ENCODE measurements at places on chromosomes 7 and 10.

DNA sequence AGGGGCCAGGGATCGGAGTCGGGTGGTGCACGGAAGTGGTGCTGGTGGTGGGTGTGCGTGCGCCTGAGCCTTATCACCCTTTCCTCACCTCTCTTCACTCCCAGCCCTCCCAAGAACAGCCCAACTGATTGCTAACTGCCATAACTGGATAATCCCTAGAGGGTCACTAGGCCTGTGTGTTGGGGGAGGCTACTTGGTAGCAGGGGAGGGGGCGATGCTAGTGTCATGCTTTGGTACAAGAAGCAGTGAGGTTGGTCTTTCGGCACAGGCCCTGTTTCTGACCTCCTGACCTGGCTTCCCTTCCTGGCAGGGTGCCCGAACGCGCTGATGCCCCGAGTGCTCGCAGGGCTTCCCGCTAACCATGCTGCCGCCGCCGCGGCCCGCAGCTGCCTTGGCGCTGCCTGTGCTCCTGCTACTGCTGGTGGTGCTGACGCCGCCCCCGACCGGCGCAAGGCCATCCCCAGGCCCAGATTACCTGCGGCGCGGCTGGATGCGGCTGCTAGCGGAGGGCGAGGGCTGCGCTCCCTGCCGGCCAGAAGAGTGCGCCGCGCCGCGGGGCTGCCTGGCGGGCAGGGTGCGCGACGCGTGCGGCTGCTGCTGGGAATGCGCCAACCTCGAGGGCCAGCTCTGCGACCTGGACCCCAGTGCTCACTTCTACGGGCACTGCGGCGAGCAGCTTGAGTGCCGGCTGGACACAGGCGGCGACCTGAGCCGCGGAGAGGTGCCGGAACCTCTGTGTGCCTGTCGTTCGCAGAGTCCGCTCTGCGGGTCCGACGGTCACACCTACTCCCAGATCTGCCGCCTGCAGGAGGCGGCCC, 652 bp downstream of the KAZALD1 start:
- peak; percentile 29 for DNase-seq

GRCh38 chr10:79376078-79376628, 28.9 kb downstream of the PPIF start:
- no peak for DNase-seq

DNA sequence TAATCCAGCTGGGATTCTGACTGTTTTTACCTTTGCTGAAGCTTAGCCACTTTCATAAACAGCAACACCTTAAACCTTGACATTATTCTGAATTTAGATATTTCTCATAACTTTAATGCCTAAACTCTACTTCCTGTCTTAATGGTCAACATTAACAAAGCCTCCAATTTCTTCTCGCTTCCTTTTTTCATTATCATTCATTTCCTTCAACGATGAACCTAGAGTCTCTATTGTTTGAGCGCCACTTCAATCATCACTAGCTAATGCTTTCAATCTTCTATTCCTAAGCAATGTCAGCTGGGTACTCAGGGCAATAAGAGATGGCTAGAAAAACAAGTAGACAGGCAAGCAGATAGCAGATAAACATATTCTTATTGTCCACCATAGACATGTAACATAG, 96.6 kb upstream of the TMEM196 start:
- no peak for DNase-seq

DNA sequence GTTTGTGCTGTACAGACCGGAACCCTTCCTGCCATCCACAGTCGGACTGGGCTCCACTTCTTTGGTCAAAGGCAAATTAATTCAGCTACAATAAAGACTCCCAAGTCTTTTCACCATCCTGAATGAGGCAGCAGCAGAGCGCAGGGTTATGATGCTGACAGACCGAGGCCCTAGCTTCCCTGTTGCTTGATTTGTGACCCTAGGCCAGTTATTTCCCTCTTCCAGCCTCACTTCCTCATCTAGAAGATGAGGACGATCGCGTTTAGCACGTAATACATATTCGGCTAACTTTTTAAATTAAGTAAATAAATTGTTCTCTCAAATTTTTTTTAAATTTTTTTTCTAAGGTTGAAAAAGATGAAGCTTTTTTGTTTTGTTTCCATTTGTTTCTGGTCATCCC, 18.1 kb downstream of the ADRB1 start:
- DNase-seq, result no peak

DNA sequence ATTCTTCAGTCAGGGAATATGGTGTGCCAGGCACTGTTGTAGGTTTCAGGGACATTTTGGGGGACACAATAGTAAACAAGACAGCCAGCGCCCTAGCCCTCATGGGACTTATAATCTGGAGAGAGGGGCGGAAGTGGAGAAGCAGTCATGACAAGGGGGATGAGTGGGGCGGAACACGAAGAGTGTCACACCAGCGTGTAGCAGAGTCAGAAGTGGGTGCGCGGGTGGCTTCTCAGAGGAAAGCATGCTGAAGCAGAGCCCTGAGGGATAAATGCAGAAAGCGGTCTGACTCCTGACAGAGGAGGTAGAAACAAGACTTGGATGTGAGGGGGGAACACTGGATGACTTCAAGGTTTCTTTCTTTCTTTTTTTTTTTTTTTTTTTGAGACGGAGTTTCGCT, 160.3 kb upstream of the LYZL2 start:
- no peak for DNase-seq

GRCh38 chr7:45122975-45123860, 11.7 kb upstream of the TBRG4 start:
- no peak for DNase-seq

DNA sequence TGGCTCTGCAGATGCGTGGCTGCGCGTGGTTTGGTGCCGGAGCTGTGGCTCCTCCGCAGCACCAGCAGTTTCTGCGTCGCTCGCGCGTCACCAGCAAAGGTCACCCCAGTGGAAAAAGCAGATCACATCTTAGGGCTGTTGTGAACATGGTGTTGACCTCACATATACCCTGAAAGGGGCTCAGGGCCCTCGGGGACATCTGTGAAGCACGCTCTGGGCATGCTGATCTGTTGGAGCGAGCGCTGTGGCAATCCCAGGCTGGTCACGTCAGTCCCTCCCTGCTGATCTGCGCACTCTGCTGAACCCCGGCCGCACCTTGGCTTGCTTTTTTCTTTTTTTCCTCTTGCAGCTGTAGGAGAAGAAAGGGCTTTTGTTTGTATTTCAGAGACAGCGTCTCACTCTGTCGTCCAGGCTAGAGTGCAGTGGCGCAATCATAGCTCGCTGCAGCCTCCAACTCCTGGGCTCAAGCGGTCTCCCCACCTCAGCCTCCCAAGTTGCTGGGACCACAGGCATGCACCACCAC, 33.3 kb upstream of the AP5Z1 start:
- DNase-seq, result no peak

- DNase-seq, result no peak
These were observed 18.9 kb downstream of the BAG3 start for GRCh38 chr10:119669975-119670640.

DNA sequence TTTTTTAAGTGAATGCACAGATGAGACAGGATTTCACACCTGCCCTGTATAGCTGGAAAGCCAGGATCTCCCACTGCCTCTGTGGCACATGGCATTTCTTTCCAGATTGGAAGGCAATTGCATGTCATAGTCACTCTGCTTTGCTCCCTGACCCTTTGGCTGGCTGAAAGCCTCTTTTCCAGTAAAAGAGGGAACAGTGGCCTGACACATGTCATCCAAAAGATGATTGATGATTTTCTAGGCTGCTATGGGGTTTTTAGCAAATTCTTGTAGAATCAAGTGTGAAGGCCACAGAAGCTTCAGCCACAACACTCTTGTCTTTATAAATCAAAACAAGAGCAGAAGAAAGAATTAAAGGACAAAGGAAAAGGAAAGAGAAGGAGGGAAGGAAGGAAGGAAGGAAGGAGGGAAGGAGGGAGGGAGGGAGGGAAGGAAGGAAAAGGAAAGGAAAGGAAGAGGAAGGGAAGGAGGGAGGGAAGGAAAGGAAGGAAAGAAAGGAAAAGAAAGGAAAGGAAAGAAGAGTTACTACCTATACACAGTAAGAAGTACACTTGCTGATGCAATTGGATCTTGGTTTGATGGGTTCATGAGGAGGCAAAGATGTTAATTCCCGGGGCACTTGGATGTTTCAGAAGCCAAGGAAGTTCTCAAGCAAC, 158.9 kb upstream of the FRMD4A start:
- DNase-seq, result no peak

- DNase-seq, result no peak
These were observed 972.0 kb upstream of the CELF2 start for GRCh38 chr10:10045765-10046028.

- DNase-seq, result no peak
These were observed 430.2 kb upstream of the KCND2 start for GRCh38 chr7:119842786-119843185.

GRCh38 chr10:130121486-130122079, 11.0 kb upstream of the C10orf143 start:
- no peak for DNase-seq

DNA sequence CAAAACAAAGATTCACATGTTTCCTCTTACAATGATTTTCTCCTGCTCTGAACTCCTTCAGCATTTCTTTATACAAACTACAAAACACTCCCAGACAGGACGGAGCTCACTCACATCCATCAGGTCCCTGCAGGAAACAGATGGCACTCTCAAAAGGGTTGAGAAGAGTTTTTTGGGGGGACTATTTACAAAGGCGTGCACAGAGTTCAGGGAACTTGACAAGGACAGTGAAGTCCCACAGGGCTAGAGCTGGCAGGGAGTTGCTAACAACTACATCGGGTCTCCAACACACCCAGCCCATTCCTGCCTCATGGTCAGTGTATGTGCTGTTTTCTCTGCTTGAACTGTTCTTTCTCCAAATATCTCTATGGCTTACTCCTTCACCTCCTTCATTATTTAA, 24.7 kb upstream of the YAE1 start:
- DNase-seq, result no peak

DNA sequence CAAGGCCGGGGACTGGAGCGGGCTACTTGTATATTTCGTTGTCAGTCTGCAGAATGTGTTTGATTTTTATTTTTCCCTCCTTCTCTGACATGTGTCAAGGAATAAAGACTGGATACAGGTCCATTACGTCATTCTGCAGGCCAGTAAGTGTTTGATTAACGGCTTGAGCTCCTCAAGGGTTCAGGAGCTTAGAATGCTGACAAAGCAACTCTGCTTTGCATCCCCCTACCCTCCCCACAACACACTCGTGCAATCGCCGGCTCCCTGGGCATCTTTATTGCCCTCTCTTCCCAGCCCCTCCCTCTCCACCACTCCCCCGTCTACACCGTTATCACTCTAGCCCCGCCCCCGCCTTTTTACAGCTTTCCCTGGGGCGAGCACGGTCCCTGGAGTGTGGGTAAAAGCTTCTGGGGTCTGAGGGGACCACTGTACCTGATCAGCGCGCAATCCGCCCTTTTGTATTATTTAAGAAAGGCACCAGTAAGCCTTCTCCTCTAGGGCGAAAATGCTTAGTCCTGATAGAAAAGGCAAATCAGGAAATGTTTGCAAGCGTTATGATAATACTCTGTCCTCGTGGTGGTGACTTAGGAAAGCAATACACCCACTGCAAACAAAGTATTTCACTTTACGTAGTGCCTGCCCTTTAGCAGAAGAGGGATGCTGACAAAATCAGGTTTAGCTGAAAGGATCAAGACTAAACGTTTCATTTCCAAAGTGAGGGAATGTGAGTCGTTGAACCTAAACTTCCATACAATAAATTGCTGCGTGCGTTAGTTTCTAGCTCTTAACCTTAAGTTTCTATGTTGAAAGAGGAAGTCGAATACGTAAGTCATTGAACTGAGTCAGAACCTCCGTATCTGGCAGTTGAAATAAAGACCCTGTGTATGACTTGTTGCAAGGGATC, 1.4 kb upstream of the CREB5 start:
- DNase-seq, result no peak

GRCh38 chr10:75062506-75063299, 48.8 kb upstream of the SAMD8 start:
- DNase-seq, result no peak

DNA sequence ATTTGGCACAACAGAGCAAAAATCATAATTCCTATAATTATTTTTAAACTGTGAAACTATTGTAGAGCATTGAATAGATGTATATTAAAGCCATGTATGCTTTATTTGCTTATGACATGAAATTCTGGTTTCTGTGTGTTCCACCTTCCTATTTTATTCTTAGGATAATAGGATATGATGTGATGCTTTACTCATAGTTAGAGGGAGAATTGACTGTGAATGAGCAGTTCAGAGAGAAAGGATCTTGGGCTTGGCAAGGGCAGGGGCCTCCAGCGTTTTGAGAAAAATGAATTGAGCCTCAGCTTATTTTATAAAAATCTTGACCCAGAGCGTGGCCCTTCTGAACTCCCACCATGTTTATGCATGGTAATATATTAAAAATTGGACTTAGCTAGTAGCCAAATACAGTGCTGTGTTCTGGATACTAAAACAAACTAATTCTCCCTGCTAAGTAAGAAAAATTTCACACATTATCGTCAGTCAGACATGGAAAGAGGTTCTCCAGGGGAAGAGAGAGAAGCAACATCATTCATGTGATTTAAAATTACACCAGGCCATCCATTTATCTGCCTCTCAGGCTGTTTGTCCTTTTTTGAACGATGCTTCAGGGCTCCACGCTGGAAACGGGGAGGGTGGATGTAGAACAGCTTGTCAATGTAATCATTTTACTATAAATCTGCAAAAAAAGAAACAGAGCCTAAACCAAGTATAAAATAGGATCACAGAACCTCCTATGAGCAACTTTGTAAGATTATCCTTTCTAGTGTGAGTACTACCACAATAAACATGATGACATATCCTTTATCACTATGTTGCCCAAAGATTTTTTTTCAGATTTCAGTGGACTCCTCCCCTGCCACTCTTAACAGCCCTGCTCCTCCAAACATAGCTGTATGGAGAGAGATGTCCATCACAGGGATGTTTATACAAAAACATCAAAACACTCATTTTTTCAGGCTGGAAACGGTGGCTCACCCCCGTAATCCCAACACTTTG, 258.1 kb upstream of the C7orf33 start:
- DNase-seq, result no peak

DNA sequence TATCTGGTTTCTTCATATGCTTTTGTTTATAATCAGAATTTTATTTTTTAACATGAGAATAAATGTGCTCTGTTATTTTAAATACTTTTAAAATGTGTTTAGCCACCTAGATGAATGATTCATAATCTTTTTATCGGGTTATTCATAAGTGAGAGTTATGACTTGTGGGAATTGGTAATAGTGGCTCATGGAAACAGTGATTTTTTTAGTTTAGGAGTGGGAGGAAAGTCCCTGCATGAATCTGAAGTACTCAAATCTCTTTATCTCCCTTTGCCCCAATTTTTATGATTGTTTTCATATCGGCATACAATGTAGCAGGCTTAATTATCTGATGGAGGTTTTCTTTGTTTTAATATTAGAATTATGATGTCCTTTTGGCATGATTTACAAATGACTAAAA, 42.9 kb downstream of the TAX1BP1 start:
- DNase-seq, result no peak

DNA sequence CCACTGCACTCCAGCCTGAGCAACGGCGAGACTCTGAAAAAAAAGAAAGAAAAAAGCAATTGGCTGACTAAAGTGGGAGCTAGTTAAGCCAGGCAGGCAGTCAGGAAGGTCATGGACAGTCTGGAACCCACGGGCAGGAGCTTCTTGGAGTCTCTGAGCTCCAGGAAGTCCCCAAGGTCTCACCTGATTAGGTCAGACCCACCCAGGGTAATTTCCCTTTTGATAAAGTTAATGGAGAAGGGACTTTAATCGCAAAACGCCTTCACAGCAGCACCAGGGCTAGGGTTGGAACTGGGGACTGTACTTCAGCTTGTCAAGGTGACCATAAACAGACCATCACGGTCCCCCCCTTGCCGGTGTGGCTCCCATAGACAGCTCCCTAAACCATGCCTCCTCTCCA, 6.6 kb downstream of the SLC29A4 start:
- DNase-seq, result no peak

GRCh38 chr10:43595739-43596298, 10.4 kb upstream of the ZNF485 start:
- no peak for DNase-seq

Data from DMS79 (cell line).